ENCODE measurements at places on chromosomes 3 and 15.

DNA sequence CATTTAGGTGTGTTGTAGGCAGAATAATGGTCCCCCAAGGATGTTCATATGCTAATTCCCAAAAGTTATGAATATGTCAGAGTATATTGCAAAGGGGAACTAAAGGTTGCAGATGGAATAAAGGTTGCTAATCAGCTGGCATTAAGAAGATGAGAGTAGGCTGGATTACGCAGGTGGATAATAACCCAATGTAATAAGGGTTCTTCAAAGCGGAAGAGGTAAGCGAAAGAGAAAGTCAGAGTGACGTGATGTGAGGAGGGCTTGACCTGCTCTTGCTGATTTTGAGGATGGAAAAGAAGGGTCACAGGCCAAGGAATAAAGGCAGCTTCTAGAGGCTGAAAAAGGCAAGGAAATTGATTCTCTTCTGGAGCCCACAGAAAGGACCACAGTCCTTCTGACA, 104.0 kb downstream of the STRIT1 start:
- DNase-seq, result no peak

DNA sequence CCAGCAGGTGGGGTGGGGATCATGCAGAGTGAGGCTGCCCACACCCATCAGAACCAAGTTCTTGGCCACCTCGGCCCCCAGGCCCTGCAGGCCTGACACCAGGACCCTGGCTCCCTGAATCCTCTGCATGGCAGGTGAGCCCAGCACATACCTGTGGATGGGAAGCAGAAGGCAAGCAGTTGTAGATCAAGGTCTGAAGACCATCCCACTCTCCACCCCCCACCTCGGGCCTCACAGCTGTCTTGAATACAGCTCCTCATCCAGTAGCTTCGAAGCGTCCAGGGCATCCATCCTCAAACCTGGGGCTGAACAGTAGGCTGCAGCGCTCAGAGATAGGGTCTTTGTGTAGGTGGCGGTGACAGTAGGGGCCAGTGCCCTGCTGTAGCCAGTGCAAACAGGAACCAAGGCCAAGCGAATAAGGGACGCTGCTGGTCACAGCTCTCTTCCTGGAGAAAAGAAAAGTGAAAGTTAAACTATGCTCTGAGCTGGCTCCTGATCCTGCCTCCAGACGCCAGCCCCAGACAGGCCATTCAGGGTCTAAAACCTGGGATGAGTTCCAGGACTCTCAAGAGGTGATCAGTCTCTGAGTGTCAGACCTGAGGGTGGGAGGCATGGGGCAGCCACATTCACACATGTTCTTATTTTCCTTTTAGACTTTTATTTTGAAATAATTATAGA, at the start of gene UBA7:
TSS of gene UBA7 (minus strand) at position 457 of the 678 bp plus-strand sequence. CDS start at position 291, 166 bp downstream.
- no peak for DNase-seq

GRCh38 chr3:129052675-129053074, 7.9 kb upstream of the GP9 start:
- DNase-seq, result no peak

- DNase-seq, result no peak
Measured at GRCh38 chr3:47849699-47850563, 47.0 kb downstream of the DHX30 start.

- DNase-seq, result no peak
Measured at GRCh38 chr3:129014148-129014547, 13.0 kb downstream of the EFCC1 start.

DNA sequence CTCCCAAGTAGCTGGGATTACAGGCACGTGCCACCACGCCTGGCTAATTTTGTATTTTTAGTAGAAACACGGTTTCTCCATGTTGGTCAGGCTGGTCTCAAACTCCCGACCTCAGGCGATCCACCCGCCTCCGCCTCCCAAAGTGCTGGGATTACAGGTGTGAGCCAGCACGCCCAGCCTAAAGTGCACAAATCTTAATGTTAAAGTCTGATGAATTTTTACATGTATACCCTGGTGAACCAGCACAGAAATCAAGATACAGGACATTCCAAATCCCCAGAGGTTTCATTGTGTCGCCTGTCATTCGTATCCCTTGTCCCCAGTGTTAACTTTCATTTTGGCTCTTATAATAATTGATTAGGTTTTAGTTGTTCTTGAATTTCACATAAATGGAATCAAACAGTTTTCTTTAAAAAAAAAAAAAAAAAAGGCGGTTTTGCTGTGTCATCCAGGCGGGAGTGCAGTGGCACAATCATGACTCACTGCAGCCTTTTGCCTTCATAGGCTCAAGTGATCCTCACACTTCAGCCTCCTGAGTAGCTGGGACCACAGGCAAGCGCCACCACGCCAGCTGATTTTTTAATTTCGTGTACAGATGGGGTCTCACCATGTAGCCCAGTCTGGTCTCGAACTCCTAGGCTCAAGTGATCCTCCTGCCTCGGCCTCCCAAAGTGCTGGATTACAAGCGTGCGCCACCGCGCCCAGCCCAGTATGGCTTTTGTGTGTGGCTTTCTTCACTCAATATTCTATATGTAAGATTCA, 1.5 kb upstream of the TM4SF19 start:
- no peak for DNase-seq

- DNase-seq, result no peak
Measured at GRCh38 chr3:184610245-184610871, 48.8 kb downstream of the EPHB3 start.

DNA sequence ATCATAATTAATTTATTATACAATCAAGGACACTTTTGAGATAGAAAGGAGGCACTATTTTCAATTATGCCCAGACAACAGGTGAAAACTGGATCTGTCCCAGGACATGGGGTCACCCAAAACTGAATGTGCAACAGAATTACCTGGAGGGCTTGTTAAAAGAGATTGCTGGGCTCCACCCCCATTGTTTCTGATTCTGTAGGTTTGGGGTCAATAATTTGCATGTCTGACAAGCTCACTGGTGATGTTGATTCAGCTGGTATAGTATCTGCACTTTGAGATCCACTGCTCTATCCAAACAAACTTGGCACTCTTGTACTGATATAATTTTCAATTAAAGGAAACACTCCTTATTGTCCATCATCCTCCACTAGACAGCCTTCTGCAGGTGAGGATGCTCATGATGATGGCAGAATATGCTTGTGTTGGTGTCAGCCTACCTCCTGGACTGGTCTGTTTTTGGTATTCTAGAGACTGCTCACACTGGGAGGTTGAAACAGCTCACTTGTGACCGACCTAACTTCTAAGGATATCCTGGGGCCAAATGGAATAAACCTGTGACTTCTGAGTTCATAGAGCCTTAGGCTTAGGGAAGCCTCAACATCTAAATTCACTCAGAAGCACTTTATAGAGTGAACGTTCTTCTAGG, 2.2 kb downstream of the P2RY14 start:
- no peak for DNase-seq

- DNase-seq, result no peak
Measured at GRCh38 chr15:27254055-27254454, 283.1 kb downstream of the GABRG3 start.

GRCh38 chr3:69433969-69434325, 48.1 kb upstream of the FRMD4B start:
- DNase-seq, result no peak

DNA sequence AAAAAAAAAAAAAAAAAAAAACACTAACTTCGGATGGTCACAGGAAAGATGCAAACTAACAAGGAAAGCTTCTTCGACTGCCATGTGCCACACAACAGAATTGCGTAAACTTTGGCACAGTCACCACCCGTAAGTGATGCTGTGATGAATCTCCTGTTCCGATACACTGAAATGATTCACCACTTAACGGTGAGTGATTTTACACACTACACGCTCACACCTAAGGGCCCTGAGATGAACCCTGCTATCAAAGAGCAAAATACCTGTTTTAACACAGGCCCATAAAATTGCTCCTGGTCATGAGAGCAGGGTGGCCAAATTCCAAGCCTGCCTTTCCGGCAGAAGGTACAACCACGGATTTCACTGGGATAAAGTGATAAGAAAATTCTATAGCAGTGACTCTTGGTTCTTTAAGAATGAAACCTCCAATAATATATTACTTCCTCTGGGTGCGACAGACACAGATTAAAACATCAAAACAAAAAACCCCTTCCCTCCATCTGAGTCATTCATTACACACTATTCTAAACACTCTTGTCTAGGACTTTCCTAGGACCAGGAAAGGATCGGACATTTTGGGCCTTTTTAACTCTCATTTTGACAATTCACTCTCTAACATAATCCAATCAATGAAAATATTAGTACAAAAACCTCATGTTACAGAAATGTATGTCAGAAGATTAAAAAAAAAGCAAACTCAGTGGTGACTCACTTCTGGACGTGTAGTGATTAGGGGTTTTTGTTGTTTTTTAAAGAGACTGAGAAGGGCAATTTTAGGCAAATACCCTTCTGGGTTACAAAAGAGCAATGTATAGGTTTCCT, 28.3 kb downstream of the LRIG1 start:
- no peak for DNase-seq

DNA sequence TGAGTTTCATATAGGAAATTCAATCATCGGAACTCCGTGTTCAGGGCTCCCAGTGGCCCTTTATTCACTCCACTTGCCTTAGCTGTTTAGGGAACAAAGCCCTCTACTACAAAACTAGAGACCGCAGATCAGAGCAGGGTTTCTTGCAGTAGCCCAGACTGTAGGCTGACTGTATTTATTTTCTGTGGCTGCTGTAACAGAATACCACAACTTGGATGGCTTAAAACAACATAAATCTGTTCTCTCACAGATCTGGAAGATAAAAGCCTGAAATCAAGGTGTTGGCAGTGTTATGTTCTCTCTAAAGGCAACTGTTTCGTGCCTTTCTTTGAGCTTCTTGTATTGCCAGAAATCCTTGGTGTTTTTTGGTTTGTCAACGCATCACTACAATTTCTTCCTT, 479.0 kb downstream of the AGBL1 start:
- no peak for DNase-seq

DNA sequence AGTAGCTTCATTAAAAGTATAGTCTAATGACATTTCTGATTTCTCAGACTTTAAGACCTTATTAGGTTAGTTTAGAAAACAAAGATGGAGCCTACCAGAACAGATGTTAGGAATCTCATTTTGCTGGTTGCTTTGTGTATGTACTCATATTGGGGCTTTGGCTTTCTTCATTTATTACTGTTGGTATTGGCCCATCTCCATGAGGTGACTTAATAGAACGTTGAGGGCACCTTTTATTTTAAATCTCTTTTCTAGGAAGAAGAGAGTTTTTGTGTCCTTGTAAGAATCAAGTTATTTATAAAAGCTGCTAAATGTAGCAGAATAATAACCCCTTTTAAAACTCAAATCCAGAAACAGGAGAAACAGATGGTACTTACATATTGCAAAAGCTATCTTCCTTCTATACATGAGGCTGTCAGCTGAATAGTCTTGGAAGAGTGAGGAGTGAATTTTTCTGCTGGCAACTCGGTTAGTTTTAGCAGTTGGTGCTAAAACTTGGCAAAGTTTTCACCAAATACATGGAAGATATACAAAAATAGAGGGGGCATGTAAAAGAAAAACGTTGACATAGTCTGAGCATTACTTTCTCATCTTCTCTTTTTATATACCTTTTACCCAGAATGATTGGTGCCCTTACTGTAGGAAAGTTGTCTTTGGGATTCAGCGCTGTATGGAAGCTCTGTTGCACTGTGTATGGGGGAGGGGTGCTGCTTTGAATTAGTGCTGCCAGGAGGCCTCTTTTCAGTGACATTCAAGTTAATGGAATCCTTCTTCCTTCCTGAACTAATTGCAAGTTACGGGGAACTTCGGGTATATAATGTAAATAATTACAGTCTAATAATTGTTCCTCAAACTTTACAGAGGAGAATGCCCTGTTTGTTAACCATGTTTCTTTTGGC, 35.8 kb downstream of the CTNNB1 start:
- DNase-seq, result no peak

DNA sequence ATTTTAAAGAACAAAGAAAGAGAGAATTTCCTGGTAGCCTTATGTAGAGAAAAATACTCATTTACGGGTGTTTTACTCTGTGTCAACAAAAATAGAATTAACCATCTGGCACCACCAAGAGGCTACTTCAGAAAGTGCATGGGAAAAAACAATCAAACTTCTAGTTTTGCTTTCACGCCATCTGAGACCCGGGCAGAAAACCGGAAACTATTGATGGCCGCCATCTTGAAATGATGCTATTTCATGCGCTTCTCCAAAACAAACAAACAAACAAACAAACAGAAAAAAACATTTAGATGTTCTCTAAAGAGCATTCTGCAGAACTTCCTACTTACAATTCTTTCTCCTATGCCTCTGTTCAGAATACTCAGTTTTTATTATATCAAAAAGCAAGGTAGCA, 49.4 kb upstream of the SYNPR start:
- peak; percentile 25 for DNase-seq

- no peak for DNase-seq
Measured at GRCh38 chr3:53171064-53171418, 10.0 kb downstream of the PRKCD start.

GRCh38 chr3:40213556-40213955, 96.0 kb upstream of the EIF1B start:
- no peak for DNase-seq

- no peak for DNase-seq
Measured at GRCh38 chr3:169394316-169394715, 269.2 kb downstream of the MECOM start.

DNA sequence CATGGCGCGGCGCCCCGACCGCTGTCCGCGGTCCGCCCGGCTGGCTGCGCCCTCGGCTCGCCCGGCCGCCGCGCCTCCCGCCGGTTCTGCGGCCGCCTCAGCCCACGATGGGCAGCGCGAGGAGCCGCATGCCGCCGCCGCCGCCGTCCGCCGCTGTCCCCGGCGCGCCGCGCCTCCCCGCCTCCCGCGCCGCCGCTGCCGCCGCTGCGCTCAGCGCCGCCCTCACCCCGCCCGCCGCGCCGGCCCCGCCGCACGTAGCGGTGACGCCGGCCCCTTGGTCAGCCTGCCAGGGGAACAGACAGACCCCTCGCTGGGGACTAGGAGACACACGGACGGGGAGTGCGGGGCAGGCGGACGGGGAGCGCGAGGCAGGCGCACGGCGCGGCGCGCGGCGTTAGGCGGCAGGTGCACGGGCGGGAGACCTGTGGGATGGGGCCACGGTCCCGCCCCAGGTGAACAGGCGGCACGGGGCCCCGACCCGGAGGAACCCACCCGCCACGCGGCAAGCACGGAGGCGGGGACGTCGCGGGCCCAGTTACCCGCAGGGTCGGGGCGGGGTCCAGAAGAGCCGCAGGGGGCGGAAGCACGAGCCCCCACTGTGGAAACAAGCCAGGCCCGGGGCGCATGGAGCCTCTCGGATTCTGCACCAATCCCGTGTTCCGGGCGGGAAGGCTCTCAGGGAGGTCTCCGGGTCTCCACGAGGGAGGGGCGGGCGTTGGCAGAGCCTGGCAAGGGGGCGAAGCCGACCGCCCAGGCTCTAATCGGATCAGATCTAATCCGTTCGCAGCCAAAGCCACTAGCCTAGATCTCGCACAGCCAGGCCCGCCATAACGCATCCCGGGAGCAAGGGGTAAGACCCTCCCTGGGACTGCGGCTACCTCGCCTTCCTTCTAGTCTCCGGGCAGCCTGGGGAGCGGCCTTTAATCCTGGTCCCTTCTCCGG, at the start of gene CSPG5:
TSS of gene CSPG5 (minus strand) at position 175 of the 942 bp plus-strand sequence. CDS start at position 3, 172 bp downstream.
- DNase-seq, result no peak

All from NCI-H187 (cell line).